ENCODE measurements at places on chromosomes 2 and 18.

DNA sequence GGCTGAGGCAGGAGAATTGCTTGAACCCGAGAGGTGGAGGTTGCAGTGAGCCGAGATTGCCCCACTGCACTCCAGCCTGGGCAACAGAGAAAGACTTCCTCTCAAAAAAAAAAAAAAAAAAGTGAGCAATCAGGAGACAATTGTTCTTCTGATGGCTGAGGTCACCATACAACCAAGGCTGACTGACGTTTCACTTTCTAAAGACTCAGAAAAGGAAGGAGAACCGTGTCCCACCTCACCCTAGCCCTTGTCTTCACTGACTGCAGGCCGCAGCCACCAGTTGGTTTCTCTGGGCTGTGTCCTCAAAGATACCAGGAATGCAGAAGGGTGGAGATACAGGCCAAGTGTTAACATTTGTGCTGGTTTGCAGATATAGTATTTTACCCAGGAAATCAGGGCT lies 7.7 kb upstream of the SLC35F6 start:
- no peak for DNase-seq

GRCh38 chr18:1252936-1253335 lies 348.3 kb downstream of the ADCYAP1 start:
- DNase-seq = no peak

GRCh38 chr2:33145459-33145858 lies 198.7 kb downstream of the LTBP1 start:
- no peak for DNase-seq

GRCh38 chr2:136378712-136379595 lies 261.0 kb upstream of the CXCR4 start:
- peak; percentile 9 for DNase-seq

GRCh38 chr18:12287684-12288402 lies 20.2 kb upstream of the TUBB6 start:
- peak; percentile 94 for DNase-seq

GRCh38 chr2:17757321-17757720 lies 3.4 kb downstream of the GEN1 start:
- DNase-seq = no peak

All from AG08396 (cell line).